ENCODE measurements at places on chromosomes 3 and 15.

- DNase-seq: no peak
These were observed 18.1 kb downstream of the ARRDC4 start for GRCh38 chr15:97978401-97979139.

- DNase-seq: no peak
These were observed 58.1 kb downstream of the RSRC1 start for GRCh38 chr3:158167737-158168557.

GRCh38 chr3:62523672-62524071 is 150.3 kb upstream of the FEZF2 start:
- no peak for DNase-seq

DNA sequence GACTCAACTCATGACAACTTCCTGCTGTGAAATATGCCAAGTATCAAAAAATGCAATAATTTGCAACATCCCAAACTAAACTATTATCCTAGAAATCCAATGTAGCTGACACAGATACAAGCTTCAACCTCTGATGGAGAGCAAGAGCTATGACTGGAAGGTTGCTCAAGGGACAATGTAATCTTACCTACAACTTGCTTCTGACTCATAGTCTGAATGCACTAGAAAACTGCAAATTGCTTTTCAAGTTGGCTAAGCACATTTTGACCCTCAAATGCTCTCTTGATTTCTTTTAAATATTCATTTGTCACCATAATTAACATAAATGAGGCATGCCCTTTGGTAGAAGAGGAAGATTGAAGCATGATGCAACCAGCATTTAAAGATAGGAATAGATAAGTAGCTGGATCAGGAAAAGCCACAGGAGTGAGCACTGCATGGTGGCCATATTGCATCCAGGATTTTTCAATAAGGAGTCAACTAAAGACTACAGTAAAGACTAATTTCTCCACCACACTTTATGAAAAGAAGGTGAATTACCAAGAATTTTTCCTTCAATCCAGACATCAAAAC is 630.8 kb upstream of the GBE1 start:
- no peak for DNase-seq

DNA sequence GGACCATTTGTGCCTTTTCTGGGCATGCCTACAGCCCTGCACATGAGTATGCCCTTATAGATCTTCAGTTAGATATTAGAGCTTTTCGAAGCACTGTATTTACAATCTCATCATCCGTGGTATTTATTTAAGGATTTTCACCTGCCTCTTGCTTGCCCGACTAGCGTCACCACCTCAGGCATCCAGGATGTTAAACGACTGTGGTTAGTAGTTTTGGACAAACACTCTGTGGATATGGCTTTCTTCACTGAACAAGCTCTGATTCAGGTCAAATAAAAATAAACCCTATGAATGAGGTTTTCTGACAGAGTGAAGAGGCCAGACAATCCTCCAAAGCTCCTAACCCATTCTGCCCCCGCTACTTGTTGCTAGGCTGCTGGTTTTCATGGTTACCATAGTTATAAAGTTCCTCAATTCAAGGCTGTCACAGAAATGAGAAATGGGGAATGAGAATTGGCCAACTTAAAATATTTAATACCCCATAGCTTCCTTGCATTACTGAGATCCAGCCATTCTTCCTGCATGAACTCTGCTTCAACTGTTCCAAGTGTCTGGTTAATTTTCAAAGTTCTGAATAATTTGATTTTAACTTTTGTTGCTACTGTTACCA is 440.1 kb downstream of the GABRG3 start:
- no peak for DNase-seq

- DNase-seq: peak; percentile 9
These were observed 108.7 kb downstream of the GALK2 start for GRCh38 chr15:49278751-49279150.

GRCh38 chr3:28334552-28334951 is 14.0 kb upstream of the ZCWPW2 start:
- DNase-seq: no peak
